Activated CD4-positive, alpha-beta T cell treated with anti-CD3 and anti-CD28 coated beads, Interleukin-2, Interleukin-6, amounts not matched to agents 100 ng/mL and 50 ng/mL, durations not matched to agents 16 hours and 8 hours (primary cell): ENCODE measurements at places on chromosomes 6 and 20.

GRCh38 chr6:105359419-105360370 is 43.2 kb downstream of the PREP start:
- peak; percentile 34 for DNase-seq

GRCh38 chr6:44704240-44705150 is 317.0 kb downstream of the CDC5L start:
- peak; percentile 79 for DNase-seq

DNA sequence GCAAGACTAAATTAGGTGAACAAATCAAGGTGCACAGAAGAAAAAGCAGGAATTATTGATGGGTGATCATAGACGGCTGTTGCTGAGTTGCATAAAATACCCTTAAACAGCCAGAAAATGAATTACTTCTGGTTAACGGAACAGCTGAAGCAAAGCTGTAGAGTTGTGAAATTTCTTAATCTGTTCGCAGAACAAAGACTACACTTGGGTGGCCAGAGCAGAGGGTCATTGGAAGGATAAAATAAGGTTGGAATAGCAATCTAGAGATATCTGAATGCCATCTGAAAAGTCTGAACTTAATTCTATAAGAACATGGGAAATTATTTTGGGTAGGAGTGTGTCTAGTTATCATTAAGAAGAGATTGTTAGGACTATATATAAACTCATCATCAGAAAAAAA is 339.1 kb upstream of the RSPO3 start:
- DNase-seq = no peak

GRCh38 chr6:111996144-111996865 is 57.6 kb upstream of the CCN6 start:
- no peak for DNase-seq

- DNase-seq = no peak
Measured at GRCh38 chr6:140893432-140893831, 1239.3 kb upstream of the GJE1 start.

DNA sequence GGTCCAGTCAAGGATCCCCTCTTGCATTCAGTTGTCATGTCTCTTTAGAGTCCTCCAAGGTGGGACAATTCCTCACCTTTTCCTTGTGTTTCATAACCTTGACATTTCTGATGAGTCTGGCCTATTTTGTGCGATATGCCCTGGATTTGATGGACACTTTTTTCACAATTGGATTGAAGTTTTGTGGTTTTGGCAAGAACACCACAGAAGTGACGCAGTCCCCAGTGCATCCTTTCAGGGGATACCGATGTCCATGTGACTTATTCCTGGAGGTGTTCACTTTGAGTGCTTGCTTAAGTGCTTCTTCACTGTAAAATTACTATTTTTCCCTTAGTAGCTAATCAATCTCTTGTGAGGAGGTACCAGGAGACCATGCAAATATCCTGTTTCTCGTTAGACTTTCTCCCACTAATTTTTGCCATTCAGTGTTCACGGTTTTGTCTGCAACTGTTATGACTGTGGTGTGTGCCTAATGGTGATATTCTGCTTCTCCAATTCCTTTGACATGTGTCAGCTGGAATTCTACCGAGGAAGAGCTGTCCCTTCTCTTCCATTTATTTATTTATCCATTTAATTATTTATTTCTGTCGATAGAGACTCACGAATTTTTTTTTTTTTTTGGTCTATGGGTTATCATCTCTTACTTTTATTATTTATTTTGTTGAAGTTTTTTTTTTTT is 30.8 kb downstream of the BPIFB4 start:
- DNase-seq = no peak

DNA sequence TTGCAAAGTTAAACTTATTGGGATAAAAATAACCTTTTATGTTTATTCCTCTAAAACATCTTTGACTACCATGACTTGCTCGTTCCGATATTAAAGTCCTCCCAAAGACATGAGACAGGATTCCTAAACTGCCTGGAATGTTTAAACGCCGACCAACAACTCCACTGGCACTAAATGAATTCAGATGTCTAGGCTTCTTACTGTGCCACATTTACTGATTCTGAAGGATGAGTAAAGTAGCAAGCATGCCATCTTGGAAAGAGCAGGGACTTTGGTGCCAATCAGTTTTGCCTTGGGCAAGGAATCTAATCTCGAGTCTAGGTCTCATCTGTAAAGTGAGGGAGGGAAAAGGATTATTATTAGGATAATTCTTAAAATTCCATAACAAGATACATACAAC is 25.3 kb downstream of the MBOAT1 start:
- no peak for DNase-seq

- DNase-seq = no peak
Measured at GRCh38 chr20:56574531-56575142, 41.6 kb downstream of the FAM209B start.
